NCI-H446 (cell line): ENCODE measurements at places on chromosomes 5 and 9.

DNA sequence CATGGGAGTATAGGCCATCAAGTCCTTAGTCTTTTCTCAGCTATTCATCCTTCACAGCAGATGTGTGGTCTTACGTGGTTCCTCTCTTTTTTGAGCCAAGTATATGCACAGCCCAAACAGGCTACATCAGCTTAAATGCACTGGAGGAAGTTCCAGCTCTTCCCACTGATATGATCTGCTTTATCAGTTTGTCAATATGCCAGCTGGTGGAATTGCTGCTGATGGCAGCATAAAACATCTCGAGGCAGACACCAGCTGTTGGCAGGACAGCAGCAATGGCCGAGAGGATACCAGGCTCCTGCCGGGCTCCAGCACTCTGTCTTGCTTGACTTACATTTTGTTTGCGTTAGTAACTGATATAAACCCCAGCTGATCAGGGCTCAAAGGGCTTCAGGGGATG is 143.4 kb downstream of the TENT4A start:
- no peak for DNase-seq

DNA sequence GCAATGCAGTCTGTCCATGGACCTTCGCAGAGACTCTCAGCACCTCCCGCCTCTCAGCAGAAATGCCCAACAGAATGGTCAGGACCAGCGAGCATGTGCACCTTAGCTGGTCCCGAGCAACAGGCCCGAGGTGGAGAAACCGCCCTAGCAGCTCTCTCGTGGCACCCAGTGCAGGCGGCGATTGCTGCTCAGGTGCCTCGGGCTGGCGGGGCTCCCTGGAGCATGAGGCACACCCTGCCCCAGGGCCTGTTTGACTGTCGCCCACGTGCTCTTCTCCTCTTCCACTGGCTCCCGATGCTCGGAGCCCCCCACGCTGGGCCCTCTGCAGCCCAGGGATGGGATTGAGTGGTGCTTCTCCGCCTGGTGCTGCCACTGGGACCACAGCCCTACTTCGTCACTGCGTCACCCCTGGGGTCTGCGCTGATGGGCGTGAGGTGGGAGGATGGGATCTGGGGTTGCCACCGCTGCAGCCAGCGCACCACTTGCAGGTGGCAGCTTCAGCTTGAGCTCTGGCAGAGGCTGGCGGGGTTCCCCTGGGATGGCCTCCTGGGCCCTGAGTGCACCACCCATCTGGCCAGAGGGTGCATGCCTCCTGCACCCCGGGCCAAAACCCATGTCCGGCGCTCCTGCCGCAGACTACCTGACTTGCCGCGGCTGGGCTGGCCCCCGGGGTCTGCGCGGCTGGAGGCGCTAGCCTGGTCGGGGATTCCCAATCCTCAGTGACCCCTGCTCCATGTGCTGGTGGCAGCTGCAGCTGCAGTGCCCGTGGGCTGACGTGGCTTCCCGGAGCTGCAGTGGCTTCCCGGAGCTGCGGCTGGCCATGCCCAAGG is 244.2 kb downstream of the FOXD4L6 start:
- no peak for DNase-seq

GRCh38 chr5:172052450-172053236 is 46.2 kb upstream of the FBXW11 start:
- no peak for DNase-seq

DNA sequence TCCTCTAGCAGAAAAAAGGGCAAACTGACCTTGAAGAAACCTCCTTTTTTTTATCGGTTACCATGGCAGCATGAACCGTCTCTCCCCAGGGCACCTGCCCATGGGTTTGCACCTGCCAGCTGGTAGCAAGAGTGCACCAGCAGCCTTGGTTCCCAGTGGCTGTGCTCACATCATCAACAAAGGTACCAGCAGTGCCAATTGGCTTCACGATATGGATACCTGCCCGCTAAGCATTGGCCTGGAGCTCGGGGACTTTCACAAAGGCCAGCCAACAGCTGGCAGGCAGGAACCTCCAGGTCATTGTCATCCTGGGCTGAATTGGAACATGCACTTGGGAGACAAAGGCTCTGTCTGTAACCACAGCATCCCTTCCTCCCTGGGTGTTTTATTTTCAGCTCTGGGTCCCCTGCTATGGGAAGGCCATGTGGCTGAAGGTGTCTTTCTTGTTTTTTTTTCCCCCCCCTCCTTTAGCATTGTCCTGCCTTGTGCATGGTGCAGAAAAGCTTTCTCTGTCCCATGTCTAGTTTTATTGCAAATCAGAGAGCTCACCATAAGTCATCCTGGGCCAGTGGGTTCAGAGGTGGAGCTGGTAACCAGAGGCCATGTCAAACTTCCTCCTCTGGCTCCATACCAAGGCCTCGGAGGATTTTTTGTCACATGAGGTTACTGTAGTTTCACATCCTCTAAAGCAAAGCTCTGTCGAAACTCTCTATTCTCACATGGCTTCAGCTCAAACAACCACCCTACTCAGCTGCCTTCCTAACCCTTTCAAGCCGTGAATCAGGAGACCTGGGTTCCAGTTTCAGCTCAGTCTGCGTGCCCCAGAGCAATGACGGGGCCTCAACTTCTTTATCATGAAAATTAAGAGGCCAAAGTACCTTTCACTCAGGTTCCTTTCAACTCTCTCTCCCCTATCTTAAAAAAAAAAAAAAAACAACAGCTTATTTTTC is 145.5 kb upstream of the MAP3K1 start:
- DNase-seq: no peak
